GM18507 (cell line): ENCODE measurements at places on chromosomes 2 and 18.

DNA sequence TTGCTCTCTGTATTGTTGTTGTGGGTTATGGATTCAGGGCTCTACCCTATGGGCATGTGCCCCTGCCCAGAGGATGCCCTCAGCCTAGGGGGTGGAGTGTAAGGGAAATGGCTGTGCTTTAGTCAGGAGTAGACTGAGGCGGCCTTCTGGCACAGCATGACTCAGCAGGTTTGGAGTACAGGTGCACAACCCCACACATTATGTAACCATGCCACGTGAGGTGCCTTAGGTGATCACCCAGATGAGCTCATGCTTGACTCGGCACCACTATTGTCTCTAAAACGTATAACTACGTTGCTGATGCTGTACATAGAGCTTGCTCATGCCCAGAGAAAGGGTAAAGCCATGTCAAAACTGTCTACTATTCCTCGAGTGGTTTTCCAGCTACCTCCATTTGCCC, 48.3 kb upstream of the ZC3H15 start:
- no peak for DNase-seq

GRCh38 chr2:21431078-21431477, 307.3 kb downstream of the TDRD15 start:
- no peak for DNase-seq

GRCh38 chr2:38557981-38558380, 44.7 kb downstream of the HNRNPLL start:
- no peak for DNase-seq

- peak; percentile 74 for DNase-seq
These were observed 6.8 kb downstream of the SCTR start for GRCh38 chr2:119517433-119517832.

- DNase-seq, result no peak
These were observed 63.8 kb downstream of the TTC21B start for GRCh38 chr2:165889798-165890197.
